Stimulated activated effector memory CD8-positive, alpha-beta T cell treated with anti-CD3 and anti-CD28 coated beads, Interleukin-12 subunit alpha, Interleukin-12 subunit beta, amount 100 ng/mL, for 72 hours (primary cell): ENCODE measurements at places on chromosomes 6 and 20.
A peak's percentile ranks its signal among the peaks of the same experiment; 100 is the strongest.

DNA sequence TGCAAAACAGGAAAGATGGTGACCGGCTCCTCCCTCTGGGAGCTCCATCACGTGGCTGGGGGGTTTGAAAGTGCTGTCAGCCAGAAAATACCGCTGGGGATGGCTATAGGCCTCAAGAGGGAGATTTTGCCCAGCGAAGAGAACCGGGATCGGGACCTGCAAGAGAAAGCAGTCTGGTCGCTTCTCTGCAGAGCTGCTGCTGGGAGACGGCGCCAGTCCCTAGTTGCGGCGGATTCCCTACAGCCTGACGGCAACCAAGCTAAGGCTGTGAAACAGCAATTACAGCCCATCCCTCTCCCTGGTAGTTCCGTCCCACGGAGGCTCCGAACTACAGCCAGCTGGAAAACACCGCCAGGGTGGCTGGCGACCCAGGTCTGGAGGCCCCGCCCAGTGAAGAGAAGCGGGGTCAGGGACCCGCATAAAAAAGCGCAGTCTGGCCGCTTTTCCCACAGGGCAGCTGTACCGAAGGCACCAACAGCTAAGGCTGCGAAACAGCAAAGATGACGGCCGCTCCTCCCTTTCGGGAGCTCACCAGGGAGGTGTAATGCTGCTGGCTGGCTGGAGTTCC is 238.1 kb upstream of the IRAK1BP1 start:
- DNase-seq, result no peak

DNA sequence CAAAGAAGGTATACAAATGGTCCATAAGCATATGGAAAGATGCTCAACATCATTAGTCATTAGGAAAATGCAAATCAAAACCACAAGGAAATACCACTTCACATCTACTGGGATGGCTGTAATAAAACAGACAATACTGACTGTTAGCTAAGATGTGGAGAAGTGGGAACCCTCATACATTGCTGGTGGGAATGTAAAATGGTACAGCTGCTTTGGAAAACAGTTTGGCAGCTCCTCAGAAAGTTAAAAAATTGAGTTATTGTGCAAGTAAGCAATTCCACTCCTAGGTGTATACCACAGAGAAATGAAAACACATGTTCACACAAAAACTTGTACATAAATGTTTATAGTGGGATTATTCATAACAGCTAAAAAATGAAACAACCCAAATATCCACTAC is 173.0 kb upstream of the JAG1 start:
- no peak for DNase-seq

DNA sequence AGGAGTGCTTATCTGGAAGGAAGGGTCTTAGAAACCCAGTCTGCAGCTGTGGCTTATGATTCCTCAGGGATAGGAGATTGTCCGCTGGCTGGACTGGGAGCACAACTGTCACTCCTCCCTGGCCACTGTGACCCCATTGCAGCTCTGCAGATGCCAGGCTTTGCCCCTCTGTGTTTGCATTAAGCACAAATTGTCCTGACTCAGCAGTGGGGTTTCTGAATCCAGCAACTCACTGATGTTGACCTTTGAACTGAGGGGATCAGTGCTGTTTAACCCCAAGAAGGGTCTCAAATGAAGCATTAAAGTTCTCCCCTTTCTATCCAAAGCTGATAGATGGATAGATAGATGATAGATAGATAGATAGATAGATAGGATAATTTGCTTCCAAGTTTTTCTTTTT is 29.5 kb downstream of the DACT2 start:
- no peak for DNase-seq

DNA sequence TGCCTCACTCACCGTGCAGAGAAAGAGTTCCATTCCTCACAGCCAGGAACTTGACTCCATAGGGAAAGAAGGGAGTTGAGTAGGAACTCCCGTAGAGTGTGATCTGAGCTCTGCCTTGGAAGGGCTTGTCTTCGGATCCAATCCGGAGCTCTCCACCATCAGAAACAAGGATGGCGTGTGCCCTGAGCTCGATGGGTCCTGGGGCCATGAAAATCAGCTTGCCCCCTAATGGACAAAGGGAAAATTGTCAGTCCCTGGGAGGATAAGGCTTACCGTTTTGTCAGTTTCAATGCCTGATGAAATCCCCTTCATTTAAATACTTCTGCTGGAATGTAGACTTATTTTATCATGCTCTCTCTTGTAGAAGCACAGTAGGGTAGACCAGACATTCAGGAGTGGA is 153.3 kb downstream of the PKHD1 start:
- DNase-seq, result no peak

DNA sequence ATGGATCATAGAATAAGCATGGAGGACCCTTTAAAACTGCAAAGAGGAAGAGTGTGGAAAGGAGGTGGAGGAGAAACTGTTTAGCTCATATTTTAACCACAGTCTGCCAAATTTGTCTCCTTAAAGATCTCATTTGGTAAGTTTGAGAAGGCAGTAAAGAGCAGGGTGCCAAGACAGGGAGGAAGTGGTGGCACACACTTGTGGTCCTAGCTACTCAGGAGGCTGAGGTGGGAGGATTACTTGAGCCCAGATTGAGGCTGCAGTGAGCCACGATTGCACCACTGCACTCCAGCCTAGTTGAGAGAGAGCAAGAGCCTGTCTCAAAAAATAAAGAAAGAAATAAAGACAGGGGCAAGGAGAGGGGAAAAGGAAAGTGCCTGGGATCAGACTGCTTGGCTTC is 16.8 kb upstream of the DCBLD1 start:
- DNase-seq, result no peak

- DNase-seq, result no peak
These were observed 126.7 kb upstream of the RREB1 start for GRCh38 chr6:6980999-6981597.

DNA sequence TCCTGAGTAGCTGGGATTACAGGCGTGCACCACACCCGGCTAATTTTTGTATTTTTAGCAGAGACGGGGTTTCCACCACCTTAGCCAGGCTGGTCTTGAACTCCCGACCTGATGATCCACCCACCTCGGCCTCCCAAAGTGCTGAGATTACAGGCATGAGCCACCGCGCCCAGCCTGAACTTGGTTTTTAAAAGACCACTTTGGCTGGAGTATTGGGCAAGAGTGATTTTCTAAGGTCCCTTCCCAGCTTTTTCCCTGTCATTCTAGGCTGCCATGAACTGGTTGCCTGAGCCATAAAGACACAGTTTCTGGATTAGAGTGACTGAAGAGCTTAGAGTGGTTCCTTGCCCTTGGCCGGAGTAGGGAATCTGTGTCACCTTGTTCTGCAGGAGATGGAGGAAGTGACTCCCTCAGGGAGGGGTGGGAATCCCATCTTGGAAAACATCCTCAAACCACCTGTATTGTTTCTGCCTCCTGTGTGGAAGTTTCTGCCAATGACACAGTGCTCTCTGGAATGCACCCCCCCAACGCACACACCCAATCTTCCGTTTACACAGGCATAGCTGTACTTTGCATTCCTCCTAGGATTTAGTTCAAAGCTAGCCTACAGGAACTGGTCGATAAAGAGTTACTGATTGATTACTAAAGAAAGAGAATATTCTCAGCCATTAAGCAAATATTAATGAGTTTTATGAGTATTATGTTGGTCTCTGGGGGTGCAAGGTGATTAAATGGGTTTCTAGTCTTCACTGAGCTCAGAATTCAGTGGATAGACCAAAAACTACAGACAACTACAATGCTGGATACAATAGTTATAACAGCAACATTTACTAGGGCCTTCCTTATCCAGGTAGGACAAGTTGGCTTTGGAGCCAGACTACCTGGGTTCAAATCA is 18.2 kb downstream of the BCL2L1 start:
- no peak for DNase-seq

DNA sequence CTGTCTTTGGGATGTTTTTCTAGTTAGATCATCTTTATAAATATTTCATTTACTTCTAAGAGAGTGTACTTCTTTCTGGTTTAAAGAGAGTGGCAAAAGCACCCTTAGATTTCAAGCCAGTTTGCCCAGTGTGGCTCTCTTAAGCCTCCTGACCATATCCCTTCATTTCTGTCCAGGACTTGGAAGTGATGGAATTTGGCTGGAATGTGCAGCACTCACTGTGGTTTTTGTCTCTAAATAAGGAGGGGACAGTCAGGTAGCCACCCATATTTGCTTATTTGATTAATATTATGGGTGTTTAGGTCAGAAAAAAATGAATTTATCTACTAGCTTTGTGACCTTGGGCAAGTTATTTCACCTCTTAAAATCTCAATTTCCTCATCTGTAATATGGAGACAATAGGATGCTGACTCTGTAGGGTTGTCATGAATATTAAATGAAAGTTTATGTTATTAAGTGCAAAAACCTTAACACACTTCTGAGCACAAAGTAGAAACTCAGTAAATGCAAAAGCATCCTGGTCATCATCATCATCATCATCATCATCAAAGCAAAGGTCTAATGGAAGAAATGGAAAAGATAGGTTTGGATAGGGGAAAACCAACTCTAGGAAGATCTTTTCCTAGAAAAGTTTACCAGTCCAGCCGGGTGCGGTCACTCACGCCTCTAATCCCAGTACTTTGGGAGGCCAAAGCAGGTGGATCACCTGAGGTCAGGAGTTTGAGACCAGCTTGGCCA is 3.1 kb downstream of the CRYBG1 start:
- no peak for DNase-seq

DNA sequence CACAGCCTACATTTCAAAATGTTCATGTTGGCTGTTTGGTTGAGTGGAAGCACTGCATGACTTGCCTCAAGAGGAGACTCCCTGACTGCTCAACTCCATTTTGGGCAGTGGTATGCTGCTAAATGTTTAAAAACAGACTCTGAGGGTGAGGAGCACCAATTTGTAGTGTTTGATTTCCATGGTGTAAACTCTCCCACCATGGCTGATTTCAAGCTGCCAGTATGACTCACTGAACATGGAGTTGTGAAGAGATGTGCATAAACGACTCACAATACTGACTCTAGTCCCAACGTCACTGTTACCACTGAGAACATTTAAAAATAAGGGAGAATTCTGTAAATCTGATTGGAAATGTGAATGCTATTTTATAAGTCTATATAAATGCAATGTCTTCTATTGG is 70.4 kb downstream of the BACH2 start:
- no peak for DNase-seq

DNA sequence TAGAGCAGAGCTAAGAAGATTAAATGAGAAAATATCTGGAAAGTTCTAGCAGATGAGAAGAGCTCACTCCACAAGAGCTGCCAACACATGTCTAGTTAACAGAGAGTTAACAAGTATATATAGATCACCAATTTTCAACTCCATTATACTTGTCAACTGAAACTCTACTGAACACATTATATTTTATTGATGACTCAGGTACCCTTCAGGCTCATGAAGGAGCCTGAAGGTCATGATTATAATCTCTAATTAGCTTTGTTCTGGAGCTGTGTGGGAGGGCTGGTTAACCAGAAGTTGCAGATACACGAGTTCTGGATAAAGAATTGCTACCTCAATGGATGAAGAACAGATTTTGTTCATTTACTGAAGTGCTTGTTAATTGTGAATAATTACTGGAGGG is 42.1 kb upstream of the PTPRT start:
- DNase-seq, result no peak

GRCh38 chr20:55918471-55918870 is 86.8 kb downstream of the CBLN4 start:
- DNase-seq, result no peak

DNA sequence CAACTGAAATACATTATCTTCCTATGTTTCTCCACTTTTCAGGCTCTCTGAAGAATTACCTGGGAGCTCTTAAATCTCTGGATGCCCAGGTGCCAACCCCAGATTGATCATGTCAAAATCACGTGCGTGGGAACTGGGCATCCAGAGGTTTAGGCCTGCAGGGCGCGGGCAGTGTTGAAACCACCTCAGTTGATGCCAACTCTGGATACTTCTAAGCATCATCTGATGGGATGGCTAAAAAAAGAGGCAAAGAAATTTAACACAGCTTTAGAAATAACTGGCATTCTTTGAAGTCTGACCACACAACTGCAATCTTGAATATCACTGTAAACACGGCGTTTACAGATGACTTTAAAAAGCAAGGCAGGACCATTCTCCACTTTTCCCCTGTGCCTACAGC is 41.9 kb downstream of the PTGIS start:
- no peak for DNase-seq

GRCh38 chr20:35144694-35145093 is 2.4 kb downstream of the EDEM2 start:
- no peak for DNase-seq

GRCh38 chr20:5567644-5568043 is 182.6 kb upstream of the SHLD1 start:
- DNase-seq, result no peak

DNA sequence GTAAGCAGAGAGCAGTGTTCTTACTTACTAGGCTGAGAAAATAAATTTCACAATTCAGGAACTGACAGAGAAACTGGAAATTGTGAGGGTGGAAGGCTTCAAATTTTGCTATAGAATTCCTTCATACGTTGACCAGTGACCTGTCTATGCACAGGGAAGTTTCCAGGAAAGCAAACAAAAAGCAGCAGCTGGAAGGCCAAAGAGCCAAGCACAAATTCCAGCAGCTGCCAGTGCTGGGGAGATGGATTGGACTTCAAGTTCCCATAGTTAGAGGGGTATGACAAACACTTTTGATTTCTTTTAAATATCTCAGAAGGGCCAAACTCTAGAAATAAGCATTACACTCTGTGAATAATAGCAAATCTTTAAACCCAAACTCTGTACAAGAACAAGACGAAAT is 299.1 kb upstream of the KCNQ5 start:
- DNase-seq, result no peak

GRCh38 chr6:72559555-72559954 is 62.3 kb upstream of the KCNQ5 start:
- DNase-seq, result no peak

- DNase-seq, result no peak
These were observed 171.6 kb downstream of the TMEM200A start for GRCh38 chr6:130537447-130537846.

- no peak for DNase-seq
These were observed 659 bp downstream of the TMX4 start for GRCh38 chr20:8018958-8019245.

DNA sequence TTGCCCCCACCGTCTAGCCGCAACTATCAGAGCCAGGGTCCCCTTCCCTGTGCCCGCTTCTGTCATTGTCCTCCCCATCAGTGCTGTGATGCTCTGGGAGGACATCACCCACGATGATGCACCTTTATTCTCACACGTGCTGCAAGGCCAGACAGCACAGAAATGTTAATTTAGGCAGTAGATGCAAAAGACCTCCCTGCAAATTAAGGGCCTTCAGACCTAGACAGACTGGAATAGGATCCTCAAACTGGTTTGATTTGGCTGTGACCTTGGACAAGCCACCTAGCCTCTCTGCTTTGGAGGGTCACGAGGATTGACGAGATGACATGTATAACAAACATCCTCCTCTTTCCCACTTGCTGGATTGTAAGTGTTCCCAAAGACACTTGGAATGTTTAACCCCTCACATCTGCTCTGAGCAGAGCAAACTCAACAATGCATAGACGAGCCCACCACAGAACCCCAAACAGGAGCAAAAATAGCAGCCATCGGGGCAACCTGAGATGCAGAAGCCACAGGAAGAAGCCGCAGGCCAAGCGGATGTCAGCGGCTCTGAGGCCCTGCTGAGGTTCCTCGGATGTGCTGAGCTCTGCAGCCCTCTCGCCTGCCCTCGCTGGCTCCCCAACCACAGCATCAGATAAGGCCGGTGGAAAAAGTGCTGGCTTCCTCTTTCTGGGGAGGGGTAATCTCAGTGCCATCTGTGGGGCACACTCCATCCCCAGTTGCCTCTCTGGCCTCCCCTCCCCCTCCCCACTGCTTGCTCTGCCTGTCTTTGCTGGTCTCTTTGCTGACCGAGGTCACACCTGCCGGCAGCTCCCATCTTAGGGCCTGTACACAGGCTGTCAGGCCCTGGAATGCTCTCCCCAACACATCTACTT is 35.3 kb downstream of the TOX2 start:
- peak; percentile 57 for DNase-seq
